OCI-LY7 (cell line): ENCODE measurements at places on chromosomes 2 and 18. TPM values are rescaled to one million over a fixed set of nuclear protein-coding genes. Genes with fewer than 3 reads are reported as not detected.

Gene KCNS3
- total RNA-seq, result not detected in 2 replicates

Gene KIAA2012
- total RNA-seq, result not detected in 2 replicates

Gene CFAP221
- total RNA-seq, result not detected in 2 replicates

- DNase-seq, result no peak
Measured at GRCh38 chr18:55748227-55748738, 160.3 kb upstream of the TCF4 start.

DNA sequence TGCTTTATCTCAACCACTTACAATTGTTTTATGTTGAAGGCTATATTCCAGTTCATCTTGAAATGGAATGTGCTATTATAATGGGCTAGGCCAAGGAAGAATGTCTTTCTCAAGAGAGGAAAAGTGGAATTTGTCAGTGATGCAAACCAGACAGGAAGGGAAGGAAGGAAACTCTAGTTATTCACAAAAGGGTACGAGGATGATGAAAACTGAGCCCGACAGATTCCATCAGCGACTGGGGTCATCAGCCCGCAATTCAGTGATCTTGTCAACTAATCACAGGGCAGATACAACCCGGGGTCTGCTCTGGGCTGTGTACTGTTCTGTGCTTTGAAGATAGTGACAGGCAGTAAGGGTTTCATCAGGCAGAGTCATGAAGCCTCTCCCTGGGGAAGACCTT, 23.4 kb upstream of the LYPD6 start:
- DNase-seq, result no peak

- no peak for DNase-seq
Measured at GRCh38 chr2:231037202-231037730, at the start of gene C2orf72. TSS of gene C2orf72 (plus strand) at chr2:231037523. CDS start at chr2:231037566, 43 bp downstream.

DNA sequence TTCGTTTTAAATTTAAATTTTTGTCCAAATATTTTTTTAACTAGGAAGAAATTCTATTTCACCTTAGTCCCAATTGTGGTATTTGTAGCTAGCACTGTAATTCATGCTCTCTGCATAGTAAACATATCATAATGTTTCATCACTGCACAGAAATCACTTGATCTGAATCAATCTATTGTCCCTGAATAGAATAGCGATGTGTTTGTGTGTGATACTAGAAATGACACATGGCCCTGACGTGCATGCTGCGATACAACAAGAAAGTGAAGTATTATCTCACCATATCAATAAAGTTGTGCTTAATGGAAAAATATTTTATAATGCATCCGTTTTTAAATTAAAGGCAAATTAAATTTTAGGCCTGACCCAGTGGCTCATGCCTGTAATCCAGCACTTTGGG, 10.0 kb downstream of the TTL start:
- DNase-seq, result no peak
